ENCODE measurements at places on chromosomes 6 and 20.

DNA sequence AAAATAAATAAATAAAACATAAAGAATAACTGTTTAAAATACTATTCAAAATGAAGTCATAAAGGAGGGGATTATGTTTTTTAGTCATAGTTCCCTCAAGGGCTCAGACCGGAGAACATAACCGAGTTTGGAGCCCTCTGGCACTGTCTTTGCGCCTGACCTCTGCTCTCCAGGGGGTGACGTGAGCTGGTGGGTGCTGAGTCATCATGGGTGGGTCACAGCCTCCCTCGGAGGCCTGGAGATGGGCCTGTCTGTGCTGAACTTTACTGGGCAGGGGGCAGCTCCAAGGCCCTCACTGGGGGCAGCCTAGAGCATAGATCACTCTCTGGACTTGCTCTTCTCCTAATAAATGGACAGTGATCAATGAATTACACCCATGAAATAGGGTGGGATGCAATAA, 3.1 kb upstream of the MAVS start:
- peak; percentile 87 for DNase-seq

GRCh38 chr6:33854572-33855030, 50.8 kb upstream of the MLN start:
- DNase-seq, result no peak

GRCh38 chr6:15065261-15065989, 180.4 kb upstream of the JARID2 start:
- no peak for DNase-seq

- no peak for DNase-seq
Measured at GRCh38 chr6:5865506-5866031, 141.2 kb downstream of the NRN1 start.

- DNase-seq, result no peak
Measured at GRCh38 chr20:38084425-38084951, 50.9 kb downstream of the RPRD1B start.

All from H54 (cell line).